ENCODE measurements at places on chromosomes 4 and X.

DNA sequence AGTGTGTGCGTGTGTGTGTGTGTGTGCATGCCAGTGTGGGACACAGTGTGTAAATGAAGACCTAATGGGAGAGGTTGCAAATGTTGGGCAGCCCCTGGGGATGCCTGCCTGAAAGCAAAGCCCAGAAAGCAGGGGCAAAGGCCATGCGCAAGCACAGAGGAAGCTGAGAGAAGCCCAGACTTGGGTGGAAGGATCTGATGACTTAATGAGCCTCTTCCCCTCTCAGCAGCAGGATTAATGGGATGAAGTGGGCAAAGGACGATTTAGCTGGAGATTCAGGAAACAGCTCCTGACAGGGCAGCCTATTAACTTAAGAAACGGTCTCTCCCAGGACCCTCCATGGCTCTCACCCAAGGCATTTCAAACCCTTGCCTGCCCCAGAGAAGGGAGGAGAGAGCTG, 107.3 kb downstream of the EFNB1 start:
- no peak for DNase-seq

DNA sequence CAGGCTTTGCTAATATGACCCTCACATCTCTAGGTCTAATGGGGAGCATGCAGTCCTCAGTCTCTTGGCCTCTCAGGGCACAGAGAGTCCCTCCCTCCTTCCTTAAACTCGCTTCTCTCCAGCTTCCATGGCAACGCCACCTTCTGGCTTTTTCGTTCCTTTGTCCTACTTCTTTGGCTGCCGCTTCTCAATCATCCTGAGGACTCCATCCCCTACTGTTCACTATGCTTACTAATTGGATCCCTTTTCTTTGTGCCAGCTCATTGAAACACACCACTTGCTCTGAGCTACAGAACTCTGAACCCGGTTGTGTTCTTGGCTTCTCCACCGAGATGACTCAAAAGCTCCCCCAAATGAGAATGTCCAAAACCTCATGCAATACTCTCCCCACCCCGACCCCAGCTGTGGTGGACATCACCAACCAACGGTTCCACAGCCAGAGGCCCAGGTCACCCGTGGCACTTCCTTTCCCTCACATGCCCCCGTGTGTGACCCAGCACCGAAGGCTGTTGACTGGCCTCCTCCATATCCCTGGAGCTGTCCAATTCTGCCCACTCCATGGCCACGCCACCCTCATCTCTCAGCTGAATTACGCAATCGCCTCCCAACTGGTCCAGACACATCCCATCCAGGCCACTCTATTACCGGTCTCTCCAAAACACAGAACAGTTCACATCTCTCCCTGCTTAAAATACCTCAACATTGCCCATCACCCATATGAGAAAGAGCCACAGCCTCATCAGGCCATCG, 34.7 kb downstream of the CRMP1 start:
- no peak for DNase-seq

GRCh38 chr4:10239982-10240654, 123.5 kb upstream of the WDR1 start:
- no peak for DNase-seq

GRCh38 chr4:33714971-33715370, 2529.3 kb downstream of the ARAP2 start:
- DNase-seq: no peak

DNA sequence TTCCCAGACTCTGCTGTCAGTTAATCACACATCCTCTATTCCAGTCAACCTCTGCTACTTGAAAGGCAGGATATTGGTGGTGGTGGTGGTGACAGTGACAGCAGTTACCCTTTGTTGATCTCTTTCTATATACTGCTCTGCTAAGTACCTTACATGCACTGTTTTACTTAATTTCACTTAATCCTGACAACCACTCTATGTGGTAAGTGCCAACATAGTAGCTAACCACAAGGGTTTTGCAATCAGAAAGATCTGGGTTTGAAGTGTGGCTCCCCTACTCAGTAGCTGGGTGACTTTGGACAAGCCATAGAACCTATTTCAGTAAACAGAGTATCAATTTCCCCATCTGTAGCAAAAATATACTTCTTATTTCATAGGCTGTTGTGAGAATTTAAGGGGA, 24.2 kb upstream of the F9 start:
- DNase-seq: no peak

GRCh38 chrX:78307665-78308064, 19.7 kb downstream of the CYSLTR1 start:
- no peak for DNase-seq

- no peak for DNase-seq
Measured at GRCh38 chr4:37392521-37393255, 148.1 kb downstream of the NWD2 start.

DNA sequence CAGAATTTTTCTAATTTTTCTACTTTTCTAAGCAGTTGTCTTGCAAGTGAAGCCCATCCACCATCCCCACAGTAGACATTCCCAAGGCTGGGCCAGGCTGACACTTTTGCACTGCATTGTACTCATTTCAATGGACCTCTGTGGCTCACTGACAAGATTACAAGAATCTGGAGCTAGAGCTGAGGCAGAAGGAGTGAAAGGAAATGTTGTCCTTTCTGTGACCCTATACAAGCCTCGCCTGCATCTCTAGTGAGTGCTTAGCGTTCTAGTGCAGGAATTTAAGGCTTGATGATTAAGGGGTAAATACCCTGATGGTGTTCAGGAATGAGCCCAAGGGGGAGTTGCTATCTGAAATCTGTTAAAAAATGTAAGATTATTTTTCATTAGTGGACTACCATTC, 6.3 kb downstream of the MAGED1 start:
- DNase-seq: no peak

GRCh38 chr4:71406459-71406963, 67.7 kb downstream of the SLC4A4 start:
- no peak for DNase-seq

- DNase-seq: no peak
Measured at GRCh38 chr4:2882341-2882740, 38.7 kb downstream of the ADD1 start.

DNA sequence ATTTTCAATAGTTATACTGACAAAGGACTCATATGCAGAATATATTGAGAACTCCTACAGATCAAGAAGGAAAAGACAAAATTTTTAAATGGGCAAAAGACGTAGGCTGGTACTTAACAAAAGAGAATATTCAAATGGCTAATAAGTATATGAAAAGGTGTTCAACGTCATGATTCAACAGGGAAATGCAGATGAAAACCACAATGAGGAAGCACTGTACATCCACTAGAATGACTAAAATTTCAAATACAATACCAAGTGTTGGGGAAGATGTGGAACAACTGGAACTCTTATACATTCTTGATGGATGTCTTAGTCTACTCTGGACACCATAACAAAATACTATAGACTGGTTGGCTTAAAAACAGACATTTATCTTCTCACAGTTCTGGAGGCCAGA, 1.3 kb upstream of the MRFAP1L1 start:
- no peak for DNase-seq

DNA sequence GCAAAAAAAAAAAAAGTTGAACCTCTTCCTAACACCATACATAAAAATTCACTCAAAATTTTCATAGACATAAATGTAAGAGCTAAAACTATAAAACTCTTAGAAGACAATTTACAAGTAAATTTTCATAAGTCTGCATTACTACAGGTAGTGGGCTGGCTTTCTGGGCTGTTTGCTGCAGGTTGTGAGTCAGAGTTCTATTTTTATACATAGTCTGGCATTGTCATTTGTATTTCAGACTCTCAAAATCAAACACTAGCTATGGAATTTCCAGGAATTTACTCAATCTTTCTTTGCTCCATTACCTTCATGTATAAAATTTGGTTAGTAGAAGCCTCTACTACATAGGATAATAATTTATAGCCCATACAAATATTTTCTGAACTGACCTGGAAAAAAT, 227.2 kb downstream of the COX18 start:
- no peak for DNase-seq

- DNase-seq: no peak
Measured at GRCh38 chrX:153638436-153639176, 8.4 kb upstream of the DUSP9 start.

DNA sequence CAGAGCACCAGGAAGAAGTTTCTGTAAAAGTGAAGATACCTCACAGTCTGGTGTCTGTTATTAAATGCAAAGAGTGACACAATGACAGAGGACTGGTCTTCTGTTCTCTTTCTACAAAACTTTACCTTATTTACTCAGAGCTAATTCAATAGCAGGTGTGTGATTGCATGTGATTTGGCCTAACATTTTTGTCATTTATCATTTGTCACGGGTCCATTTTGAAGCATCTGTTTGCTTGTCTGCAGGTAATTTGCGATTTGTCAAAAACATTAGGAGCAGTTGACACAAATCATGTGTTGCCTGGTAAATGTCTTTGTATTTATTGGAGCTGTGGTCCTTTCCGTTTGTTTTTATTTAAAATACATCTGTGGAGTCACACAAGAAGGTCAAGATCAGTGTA, 1232.4 kb downstream of the STIM2 start:
- DNase-seq: no peak

GRCh38 chrX:56288608-56289007, 56.5 kb downstream of the KLF8 start:
- no peak for DNase-seq

GRCh38 chrX:116267511-116268040, 97.0 kb downstream of the AGTR2 start:
- no peak for DNase-seq

GRCh38 chr4:137370679-137371078, 161.6 kb downstream of the PCDH18 start:
- no peak for DNase-seq

GRCh38 chrX:148670277-148670676, 169.9 kb downstream of the AFF2 start:
- DNase-seq: no peak

Data from effector CD4-positive, alpha-beta T cell (primary cell).